ENCODE measurements at places on chromosomes 13 and 19.

DNA sequence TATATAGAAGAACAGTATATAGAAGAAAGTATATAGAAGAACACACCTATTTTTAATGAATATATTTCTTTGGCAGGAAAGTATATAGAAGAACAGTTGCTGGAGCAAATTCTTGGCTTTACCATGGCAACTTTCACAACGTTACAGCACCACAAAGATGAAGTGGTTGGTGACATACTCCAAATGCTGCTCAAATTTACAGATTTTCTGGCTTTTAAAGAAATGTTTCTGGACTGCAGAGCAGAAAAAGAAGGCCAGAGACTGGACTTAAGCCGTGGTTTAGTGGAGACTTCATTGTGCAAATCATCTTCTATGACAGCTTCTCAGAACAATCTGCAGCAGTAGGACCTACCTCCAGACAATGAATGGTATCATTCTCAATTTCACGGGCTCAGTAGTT lies 24.3 kb upstream of the RFXAP start:
- no peak for DNase-seq

GRCh38 chr19:2982983-2983350 lies 5.6 kb downstream of the TLE6 start:
- peak; percentile 70 for DNase-seq

DNA sequence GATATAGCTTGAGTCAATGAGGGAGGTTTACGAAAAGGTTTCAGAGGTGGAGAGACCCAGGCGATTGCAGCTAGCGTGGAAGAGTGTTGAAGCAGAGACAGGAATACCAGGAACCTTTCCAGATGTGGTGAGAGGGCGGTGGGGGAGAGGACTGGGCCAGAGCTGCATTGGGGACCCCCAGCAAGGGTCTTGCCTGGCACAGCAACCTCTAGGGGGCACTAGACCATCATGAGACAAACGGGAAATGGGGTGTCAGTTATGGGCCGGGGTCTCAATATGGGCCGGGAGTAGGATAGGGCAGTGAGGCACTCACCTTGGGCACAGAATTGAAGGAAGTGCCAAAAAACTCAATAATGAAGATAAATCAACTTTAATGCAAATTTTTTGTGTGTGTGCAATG lies 2.1 kb upstream of the LRP3 start:
- DNase-seq = no peak

DNA sequence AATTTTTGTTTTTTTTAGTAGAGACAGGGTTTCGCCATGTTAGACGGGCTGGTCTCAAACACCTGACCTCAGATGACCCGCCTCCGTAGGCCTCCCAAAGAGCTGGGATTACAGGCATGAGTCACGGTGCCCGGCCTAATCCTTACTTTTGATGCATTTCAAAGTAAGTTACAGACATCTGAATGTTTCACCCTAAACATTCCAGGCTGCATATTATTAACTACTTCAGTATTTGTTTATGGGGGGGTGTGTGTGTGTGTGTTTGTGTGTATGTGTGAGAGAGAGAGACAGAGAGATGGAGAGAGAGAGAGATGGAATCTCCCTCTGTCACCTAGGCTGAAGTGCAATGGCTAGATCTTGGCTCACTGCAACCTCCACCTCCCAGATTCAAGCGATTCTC lies 13.1 kb downstream of the SULT2B1 start:
- no peak for DNase-seq

DNA sequence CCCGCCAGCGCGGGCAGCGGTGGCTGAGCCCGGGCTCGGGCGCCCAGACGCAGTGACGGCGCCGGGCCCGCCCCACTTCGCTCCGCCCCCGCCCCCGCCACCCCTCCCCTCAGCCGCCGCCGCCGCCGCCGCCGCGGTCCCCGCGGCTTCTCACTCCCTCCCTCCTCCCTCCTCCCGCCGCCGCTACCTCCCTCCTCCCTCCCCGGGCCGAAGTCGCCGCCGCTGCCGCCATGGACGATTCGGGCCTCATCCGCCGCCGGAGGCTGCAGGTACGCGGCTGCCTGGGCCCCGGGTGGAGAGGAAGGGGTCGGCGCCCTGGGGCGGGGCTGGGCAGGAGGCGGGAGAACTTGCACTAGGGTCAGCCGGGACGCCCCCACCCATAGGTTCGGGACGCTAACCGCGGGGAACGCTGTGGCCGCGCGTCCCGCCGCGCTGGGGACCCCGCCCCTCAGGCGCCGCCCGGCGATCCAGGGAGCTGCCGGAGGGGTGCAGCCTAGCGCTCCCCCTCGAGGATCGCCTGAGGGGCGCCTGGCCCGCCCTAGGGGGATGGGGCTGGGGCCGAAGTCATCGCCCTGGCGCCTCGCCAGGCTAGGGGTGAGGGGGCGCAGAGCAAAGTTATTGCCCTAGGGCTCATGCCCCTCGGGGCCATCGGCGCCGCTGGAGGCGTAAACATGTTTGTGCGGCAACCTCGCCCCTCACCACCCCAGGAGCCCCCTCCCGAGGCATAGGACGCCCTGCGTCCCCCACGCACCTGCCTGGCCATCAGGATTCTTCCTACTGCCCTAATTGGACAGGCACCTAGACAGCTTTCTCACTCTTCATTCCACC lies 427 bp downstream of the RTBDN start:
- DNase-seq = peak; percentile 62

GRCh38 chr13:50928102-50928501 lies 18.5 kb downstream of the RNASEH2B start:
- DNase-seq = no peak

DNA sequence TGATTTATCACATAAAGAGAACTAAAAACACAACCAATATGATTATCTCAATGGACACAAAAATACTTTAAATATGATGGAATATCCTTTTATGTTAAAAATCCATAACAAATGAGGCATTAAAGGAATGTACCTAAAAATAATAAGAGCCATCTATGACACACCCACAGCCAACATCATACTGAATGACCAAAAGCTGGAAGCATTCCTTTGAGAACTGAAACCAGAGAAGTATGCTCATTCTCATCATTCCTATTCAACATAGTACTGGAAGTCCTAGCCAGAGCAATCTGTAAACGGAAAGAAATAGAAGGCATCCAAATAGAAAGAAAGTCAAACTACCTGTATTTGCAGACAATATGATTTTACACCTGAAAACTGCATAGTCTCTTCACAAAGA lies 671.0 kb downstream of the SLITRK1 start:
- DNase-seq = no peak

DNA sequence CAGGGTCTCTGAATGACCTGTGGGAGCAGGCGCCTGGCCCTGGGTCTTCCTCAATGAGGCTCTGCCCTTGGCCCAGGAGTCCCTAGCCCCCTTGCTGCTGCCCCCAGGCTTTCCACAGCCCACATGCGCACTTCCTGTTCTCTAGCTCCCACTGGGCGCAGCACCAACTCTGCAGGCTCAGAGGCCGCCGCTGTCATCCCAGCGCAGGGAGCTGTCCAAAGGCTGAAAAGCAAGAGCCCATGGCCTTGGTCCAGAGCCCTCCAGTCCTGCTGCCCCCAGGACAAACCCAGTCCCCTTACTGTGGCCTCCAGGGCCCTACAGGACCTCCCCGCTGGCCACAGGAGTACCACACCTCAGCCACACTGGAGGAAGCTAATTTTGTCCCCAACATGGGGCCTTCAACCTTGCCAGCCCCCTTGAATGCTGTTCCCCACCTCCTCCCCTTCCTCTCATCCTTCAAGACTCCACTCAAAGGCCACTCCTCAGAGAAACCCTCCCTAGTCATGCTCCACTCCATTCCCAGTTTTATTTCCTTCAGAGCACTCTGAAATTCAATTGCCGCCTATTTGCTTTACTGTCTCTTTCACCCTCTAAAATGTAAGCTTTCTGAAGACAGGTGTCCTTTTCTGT lies 8.0 kb upstream of the POU2F2 start:
- DNase-seq = no peak

- DNase-seq = no peak
These were observed 41.6 kb upstream of the SPRY2 start for GRCh38 chr13:80382576-80382975.

DNA sequence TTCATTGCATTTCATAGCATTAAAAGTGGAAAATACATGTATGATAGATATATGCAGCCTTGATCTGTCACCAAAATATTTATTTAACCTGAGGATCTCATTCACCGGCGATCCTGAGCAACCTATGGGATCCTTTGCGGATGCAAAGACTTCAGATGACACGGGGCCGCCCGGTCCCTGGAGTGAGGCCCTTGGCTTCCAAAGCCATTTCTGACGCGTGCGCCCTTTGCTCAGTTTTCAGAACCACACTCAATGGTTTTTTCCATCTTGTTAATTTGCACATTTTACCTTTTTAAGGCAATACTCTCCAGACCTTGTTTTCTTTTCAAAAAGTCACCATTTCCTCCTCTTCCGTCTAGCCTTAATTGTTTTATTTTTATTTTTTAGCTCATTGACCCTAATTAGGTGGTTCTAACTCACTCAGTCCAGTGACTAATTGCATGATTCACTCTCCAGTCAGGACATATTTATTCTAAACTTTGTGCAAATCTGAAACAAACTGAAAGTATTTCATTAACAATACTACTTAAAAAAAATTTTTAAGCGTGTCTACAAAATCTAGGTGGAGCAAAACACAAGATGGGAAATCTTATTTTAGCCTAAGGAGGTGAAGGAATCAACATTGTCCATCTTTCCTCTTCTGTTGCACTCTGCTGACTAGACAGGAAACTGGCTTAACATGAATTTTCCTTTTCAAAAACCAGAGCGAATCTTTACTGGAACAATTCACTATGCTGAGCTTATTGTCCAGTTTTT lies 47.9 kb downstream of the COL4A1 start:
- no peak for DNase-seq

DNA sequence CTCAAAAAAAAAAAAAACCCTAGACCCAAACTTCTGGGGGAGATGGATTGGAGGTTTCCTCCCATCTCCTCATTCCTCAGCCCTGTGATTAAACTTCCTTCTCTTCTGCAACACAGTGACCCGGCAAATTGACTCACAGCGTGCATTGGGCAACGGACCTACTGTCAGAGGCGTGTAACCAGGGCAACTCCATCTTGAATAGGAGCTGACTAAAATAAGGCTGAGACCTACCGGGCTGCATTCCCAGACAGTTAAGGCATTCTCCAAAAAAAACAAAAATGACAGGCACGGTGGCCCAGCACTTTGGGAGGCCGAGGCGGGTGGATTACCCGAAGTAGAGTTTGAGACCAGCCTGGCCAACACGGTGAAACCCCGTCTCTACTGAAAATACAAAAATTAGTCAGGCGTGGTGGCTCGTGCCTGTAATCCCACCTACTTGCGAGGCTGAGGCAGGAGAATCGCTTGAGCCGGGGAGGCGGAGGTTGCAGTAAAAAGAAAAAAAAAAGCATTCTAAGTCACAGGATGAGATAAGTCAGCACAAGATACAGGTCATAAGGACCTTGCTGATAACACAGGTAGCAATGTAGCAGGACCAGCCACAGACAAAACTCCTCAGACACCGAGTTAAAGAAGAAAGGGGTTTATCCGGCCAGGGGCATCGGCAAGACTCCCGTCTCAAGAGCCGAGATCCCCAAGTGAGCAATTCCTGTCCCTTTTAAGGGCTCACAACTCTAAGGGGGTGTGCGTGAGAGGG lies 5.4 kb upstream of the NLRP7 start:
- DNase-seq = no peak

GRCh38 chr13:49749848-49750247 lies 42.6 kb downstream of the KPNA3 start:
- DNase-seq = no peak

GRCh38 chr19:11881151-11881800 lies 6.3 kb upstream of the ZNF69 start:
- DNase-seq = no peak

- no peak for DNase-seq
These were observed 2.4 kb downstream of the ELAVL3 start for GRCh38 chr19:11478167-11479089.

- no peak for DNase-seq
These were observed 15.0 kb downstream of the SPPL2B start for GRCh38 chr19:2343289-2343982.

GRCh38 chr13:37686501-37686900 lies 87.9 kb upstream of the POSTN start:
- DNase-seq = no peak

DNA sequence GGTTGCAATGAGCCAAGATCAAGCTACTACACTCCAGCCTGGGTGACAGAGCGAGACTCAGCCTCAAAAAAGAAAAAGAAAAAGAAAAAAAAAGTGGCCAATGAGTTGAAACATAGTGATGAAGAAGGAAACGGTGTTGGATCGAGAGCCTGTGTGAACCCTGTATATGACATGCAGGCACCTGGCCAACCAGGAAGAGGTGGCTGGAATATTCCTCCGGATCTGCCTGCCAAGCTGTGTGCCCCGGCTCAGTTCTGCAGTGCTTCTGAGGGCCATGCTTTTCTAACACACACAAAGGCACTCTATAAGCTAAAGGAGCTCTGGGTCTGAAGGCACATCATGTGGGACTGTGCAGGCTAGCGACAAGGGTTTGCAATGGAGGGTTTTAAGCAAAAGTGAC lies 3.7 kb upstream of the ZNF444 start:
- no peak for DNase-seq

GRCh38 chr13:98879127-98879520 lies 98.7 kb downstream of the DOCK9 start:
- no peak for DNase-seq

GRCh38 chr13:71861769-71862458 lies 5.1 kb downstream of the DACH1 start:
- DNase-seq = no peak

- peak; percentile 87 for DNase-seq
These were observed 693 bp upstream of the TMED1 start for GRCh38 chr19:10836479-10837330.

DNA sequence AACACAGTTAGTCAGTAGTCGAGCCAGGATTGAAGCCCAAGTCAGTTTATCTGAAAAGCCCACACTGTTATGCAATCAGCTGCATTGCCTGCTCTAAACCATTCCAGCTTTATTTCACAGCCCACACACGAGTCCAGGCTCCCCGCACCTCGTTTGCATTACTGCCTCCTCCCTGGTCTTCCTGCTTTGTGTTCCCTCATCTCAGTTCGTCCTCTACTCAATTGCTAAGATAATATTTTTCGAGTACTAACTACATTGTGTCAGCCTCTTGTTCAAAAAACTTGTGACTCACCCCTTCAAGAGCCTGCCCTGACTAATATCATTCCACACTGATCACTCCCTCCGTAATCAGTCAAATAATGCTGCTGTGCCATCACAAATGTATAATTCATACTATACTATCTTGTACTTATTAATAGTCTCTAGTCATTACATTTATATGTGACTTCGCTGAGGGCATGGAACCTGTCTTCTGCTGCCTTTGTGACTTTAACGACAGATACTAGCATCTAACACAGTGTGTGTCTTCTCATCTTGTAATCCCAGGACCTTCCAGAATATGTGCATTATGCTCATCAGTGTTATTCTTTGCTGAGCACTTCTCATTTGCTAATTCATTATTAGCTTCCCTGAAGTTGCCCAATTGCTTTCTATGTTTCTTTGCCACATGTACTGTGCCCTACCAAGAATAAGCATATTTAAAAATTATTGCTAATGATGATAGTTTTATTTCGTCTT lies 26.2 kb upstream of the WDFY2 start:
- DNase-seq = no peak

Measured in DMS79 (cell line).